Neural crest cell (in vitro differentiated cells): ENCODE measurements at places on chromosomes 2 and 18. TPM values are rescaled to one million over a fixed set of nuclear protein-coding genes. Genes with fewer than 3 reads are reported as not detected.
A peak's percentile ranks its signal among the peaks of the same experiment; 100 is the strongest.

DNA sequence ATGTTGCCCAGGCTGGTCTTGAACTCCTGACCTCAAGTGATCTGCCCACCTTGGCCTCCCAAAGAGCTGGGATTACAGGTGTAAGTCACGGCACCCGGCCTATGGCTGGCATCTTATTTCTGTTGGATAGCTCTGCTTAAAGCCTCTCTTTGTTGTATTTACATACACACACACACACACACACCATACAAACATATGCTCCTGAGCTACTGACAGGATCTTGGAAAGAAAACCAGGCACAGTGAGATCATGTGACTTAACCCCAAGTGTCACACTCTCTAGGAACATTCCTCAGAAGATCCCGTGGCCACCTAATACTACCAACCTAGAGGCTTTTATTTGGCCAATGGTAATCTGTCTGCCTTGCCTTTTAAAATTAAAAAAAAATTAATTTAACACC is 85.1 kb upstream of the HAAO start:
- no peak overlapping the region for H3K4me3 ChIP-seq
- H3K4me1 ChIP-seq: no peaks in the 10 kb centered on the region
- no peaks in the 10 kb centered on the region for H3K27me3 ChIP-seq

- peaks cover 55% of the 10 kb centered on the region for H3K4me1 ChIP-seq
- no peak overlapping the region for H3K27ac ChIP-seq
- no peak for DNase-seq
Observed at GRCh38 chr2:66532972-66533868, 98.3 kb downstream of the MEIS1 start.

DNA sequence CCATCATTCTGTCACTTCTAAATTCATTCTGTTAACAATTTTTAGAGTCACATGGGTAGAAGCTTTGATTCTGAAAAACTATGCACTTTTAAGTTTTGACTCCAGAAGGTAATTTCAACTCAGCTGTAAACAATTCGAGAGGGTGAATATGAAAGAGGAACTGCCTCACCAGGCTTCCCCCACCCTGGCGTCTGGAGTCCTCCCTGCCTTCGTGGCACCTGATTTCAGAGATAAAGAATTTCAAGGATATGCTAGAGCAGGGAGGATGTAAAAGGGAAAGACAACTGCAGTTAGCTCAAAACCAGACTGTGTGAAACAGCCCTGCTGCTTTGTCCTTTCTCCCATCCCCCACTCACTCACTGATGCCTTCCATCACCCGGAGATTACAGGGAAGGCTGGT is 40.7 kb downstream of the ONECUT2 start:
- DNase-seq: no peak
- H3K4me3 ChIP-seq: no peak overlapping the region
- no peaks in the 10 kb centered on the region for H3K27me3 ChIP-seq

DNA sequence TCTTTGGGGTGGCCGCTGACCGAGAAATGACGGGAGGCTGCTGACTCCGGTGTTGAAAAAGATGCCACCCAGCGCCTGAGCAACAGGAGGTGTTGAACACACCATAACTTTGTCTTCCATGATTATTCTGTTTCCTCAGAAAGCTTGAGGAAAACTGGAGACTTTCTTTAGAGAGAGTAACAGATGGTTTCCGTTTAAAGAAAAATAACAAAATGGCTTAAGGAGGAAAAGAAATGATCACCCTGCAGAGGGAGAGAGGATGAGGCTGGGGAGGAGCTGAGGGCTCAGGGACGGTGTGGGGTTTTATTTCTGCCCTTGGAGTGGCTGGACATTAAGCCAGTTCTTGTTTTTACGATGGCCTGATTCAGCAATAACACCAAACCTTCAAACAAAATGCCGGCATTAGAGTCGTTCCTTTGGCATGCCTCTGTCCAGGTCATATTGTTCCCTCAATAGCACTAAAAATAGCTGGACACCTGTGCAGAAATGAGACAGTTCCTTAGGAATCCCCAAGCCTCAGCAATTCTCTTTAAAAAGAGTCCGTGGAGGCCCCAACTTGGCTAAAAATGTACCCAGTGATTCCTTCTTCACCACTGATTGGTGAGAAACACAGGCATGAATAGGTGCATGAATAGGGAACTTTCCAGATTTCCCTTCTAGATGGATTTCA is 182.4 kb downstream of the ALPK2 start:
- H3K4me3 ChIP-seq: no peak overlapping the region
- H3K27me3 ChIP-seq: no peaks in the 10 kb centered on the region
- no peaks in the 10 kb centered on the region for H3K36me3 ChIP-seq
- H3K27ac ChIP-seq: peak overlapping the region; percentile 73
- DNase-seq: no peak

CERKL gene
- 0.23 and 0.28 TPM in 2 replicates for total RNA-seq

ZNF396 gene
- 2.9 and 3.6 TPM in 2 replicates for total RNA-seq
